ENCODE measurements at places on chromosomes 5 and 9.

DNA sequence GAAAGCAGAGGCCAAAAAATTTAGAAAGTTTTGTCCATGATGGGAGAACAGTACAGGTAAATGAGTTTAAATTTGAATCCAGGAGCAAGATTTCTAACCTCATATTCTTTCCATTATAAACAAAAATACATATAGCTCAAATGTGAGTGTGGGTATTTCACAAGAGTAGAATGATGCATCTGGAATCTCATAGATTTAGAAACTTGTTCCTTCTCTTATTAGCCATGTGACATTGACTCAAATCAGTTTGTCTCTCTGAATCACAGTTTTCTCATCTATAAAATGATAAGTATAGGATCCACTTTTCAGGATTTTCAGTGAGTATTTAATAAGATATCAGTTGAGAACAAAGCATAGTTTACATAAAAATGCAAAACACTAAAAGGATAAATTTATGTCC is 436.3 kb upstream of the PAPPA start:
- no peak for DNase-seq

DNA sequence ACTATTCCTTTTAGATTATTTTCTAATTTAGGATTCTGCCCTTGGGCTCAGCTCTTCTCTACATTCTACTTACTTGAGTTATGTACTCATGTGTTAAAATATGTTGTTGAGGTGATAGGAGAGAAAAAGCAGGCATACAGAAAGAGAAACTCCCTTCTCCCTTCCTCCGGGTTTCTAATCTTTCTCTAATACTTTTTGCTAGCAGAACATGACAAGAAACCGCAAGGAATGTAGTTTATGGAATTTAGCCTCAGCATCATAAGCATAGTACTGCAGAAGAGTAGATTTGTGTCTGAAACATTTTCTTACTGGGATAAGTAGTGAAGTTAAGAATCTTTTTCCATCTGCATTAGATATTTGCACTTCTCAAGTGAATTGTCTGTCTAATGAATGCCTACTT is 139.5 kb upstream of the CYLC2 start:
- DNase-seq, result no peak

GRCh38 chr5:85823462-85824426 is 794.0 kb upstream of the COX7C start:
- DNase-seq, result no peak

DNA sequence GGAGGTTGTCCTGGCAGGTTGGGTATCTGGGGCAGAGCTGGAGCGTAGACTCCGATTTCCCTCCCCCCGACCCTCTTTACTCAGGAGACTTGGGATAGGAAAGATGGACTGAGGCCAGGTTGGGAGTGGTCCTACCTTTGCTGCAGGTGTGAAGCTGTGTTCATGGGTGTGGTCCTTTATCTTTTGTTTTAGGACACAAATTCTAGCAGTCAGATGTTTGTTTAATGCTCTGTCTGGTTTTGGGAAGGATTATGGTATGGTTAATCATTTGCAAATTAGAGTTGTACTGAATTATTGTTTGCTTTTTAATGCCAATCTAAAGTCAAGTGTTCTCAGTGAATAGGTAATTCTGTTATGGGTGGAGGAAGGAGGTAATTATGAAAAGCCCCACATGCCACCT is 14.1 kb upstream of the FAM120AOS start:
- no peak for DNase-seq

- peak; percentile 35 for DNase-seq
Measured at GRCh38 chr5:112921833-112922817, at the start of gene REEP5. Gene REEP5 (minus strand): TSS chr5:112922227. CDS start chr5:112922190, 37 bp downstream.

- DNase-seq, result no peak
Measured at GRCh38 chr5:38212307-38212706, 46.1 kb upstream of the EGFLAM start.

DNA sequence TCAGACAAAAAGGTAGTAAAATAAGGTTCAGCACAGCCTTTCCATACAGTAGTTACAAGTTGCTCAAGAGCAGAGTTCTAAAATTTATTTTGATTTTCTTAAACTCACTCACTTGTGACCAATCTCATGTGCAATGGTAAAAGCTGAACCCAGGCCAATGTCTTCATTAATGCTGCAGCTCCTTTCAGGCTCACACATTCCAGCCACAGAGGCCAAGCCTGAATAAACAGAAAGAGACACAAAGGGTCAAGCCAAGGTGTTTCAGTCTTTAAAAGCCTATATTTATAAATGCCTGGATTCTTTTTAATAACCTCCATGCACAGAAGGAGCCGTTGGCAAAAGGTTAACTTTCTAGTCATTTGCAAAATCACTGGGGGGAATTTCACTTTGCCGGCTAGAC is 152.5 kb downstream of the ADAMTS6 start:
- no peak for DNase-seq

DNA sequence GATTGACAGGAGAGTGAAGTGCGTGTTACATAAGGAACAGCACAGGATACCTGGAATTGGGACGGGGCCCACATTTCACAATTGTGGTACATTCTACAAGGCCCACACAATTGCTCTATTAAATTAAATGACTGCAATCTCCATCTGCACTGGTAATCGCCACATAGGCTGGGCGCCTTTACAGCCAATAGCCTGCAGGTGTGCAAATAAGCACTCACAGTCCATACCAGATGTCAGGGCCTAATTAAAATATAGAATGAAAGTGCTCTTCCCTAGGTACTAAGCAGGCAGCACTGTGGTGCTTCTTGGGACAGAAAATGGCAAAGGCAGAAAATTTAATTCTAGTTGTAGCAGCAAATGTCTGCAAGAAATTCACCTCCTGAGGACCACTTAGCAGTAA is 82.7 kb downstream of the ATP10B start:
- no peak for DNase-seq

GRCh38 chr5:127906562-127907204 is 176.9 kb upstream of the SLC12A2 start:
- no peak for DNase-seq

GRCh38 chr9:93667006-93667405 is 90.6 kb downstream of the PHF2 start:
- DNase-seq, result no peak

GRCh38 chr5:64979531-64979930 is 210.8 kb downstream of the CWC27 start:
- DNase-seq, result no peak

DNA sequence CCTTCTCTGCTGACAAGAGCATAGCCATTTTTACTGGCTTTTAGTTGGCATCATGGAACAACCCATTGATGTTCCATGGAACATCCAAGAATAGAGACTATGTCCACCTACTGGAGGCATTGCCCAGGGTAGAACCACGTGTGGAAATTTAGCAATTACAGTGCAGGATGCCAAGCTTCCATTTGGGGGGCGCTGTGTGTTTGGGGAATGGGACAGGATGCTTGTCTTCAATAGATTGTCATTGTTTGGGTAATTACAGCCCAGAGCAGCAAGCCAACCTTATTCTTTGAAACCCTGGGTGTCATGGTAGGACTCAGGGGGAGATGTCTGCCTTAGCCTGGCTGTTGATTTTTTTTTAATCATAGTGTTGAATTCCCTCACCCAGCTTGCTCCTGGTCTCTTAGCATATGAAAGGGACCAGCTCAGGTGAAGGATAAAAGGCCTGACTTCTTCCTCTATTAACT is 171.1 kb downstream of the DOCK2 start:
- DNase-seq, result no peak

GRCh38 chr9:306907-307306 is 92.2 kb downstream of the DOCK8 start:
- DNase-seq, result peak; percentile 10

DNA sequence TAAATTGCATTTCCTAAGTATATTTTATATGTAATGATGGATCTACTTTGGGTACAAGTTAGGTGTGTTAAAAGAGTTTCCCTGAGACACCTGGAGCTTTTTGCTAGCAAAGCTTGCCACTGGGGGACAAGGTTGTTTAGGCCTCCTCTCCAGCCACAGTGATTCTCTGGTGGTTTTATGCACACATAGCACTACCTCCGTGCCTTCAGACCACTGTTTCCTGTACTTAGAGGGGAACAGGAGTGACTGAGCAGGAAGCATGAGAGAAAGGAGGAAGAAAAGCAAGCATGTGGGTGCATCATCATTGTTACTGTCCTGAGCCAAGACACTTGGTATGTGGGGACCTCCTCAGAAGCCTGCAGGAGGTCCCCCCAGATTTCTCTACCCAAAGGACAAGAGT is 272.1 kb downstream of the RASEF start:
- peak; percentile 9 for DNase-seq

DNA sequence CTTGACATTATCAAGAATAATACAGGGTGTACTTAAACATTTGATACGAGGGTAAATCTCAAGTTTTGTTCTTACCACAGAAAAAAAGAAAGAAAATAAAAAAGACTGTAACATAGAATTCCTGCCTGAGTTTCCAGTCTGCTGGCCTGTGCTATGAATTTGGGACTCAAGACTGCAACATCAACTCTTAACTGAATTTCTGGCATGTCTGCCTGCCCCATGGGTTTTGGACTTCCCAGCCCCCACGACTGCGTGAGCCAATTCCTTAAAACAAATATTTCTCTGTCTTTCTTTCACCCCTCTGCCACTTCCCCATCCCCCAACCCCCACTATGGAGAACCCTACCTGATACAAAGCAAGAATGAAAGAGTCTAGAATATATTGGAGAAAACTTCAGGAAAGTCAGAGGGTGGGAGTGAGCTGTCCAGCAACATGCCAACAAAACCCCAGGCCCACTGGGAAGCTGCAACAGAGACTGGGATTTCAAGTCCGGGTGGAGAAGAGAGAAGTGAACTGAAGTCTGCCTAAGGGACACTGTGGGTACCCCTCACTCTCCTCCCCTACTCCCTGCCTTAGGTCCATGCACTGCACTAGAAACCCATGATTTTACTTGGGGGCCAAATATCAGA is 43.0 kb downstream of the MARCHF3 start:
- DNase-seq, result no peak

DNA sequence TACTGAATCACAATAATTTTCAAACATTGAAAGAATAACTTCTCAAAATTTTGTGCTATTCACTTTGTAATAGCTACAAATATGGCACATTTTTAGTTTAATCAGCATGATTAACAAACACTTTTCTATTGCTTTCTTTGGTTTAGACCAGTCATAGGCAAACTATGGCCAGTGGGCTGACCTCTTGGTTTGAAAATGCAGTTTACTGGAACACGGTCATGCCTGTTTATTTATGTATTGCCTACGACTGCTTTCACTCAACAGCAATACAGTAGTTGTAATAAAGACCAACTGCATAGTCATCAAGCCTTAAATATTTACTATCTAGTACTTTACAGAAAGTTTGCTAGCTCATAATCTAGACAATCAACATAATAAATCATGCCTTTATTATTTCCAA is 810.8 kb downstream of the TLE1 start:
- DNase-seq, result no peak

DNA sequence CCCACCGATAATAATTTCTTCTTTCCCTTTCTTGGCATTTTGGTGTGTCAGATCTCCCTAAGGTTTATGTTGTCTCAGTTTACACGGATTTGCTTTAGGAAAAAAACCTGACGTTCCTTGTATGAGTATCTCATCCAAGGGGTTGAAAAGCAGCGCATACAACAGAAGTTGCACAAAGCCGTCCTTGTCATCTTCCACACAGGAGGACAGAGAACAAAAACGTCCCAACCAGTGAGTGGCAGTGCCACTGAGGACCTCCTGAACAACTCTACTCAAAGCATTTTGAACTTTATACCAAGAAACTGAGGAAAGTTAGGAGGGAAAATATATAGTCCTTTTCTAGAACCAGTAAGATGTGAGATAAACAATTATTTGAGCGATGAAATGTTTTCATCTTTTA is 547.0 kb downstream of the PDE4D start:
- DNase-seq, result no peak

- no peak for DNase-seq
Measured at GRCh38 chr9:125380406-125380805, 118.8 kb downstream of the GAPVD1 start.

DNA sequence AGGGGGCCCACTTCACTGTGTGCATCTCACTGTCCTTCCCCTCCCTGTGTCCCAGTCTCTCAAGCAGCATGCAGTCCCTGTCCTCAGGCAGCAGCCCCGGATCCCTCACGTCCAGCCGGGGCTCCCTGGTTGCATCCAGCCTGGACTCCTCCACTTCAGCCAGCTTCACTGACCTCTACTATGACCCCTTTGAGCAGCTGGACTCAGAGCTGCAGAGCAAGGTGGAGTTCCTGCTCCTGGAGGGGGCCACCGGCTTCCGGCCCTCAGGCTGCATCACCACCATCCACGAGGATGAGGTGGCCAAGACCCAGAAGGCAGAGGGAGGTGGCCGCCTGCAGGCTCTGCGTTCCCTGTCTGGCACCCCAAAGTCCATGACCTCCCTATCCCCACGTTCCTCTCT is 62.8 kb upstream of the RARS1 start:
- DNase-seq, result no peak

DNA sequence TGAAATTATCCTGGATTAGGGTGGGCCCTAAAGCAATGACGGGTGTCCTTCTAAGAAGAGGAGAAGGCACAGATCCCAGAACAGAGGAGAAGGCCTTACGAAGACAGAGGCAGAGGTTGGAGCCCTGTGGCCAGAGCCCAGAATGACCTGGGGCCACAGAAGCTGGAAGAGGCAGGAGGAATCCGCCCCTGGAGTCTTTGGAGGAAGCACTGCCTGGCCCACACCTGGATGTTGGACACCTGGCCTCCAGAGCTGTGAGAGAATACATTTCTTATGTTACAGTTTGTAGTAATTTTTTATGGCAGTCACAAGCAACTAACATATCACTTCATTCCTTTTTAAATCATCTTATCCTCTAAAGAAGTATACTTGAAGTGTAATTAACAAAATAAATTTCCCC is 8.5 kb downstream of the MRPL36 start:
- no peak for DNase-seq

DNA sequence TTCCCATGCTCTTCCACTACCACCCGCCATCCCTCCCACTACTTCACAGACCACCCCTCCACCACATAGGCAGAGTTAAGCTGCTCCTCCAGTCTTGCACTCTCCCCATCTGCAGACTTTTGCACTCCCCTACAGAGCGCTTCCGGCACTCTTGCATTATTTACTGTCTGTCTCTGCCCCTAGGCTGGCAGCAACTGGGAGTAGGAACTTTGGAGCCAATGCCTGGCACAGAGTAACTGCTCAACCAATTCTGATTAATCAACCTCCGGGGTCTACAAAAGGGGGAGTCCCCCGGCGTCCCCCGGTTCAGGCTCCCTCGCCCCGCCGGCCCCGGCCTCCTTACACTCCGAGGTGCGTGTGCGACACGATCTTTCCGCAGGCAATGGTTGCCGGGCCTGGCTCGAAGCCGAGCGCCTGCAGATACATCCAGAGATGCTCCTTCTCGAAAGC is 498 bp downstream of the HAUS6 start:
- peak; percentile 24 for DNase-seq

- no peak for DNase-seq
Measured at GRCh38 chr9:135240871-135241311, 153.4 kb downstream of the OLFM1 start.
